ENCODE measurements at places on chromosomes 6 and 20. TPM values are rescaled to one million over a fixed set of nuclear protein-coding genes. Genes with fewer than 3 reads are reported as not detected.

ALDH5A1 gene
- total RNA-seq: 5.0 TPM

AGER gene
- total RNA-seq: 27.0 TPM

MAS1 gene
- not detected for total RNA-seq

SYCP2 gene
- 4.4 TPM for total RNA-seq

SAMD10 gene
- 12.1 TPM for total RNA-seq

SH3BGRL2 gene
- 0.38 TPM for total RNA-seq

DNA sequence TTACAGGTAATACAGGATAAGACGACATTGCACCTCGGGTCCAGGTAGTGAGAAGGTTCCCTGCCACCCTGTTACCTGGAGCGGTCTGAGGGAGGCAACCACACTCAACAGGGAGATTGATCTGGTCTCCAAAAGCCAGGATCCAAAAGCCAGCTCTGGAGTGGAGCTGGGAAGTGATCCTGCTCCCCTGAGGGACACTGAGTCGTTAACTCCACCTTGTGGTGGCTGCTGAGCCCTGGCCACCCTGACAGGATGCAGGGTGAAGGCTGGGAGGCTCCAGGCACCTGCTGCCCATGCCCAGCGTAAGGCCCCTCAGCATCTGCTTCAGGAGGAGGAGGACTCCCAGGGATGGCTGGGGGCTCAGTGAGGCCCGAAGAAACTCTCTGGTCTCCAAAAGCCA is 38.7 kb upstream of the SLC22A2 start:
- no peaks in the 10 kb centered on the region for H3K27me3 ChIP-seq
- H3K27ac ChIP-seq: no peak overlapping the region
- DNase-seq: no peak
- no peaks in the 10 kb centered on the region for H3K36me3 ChIP-seq

GRCh38 chr6:87181903-87182302 is 26.5 kb downstream of the ZNF292 start:
- peaks cover 24% of the 10 kb centered on the region for H3K4me1 ChIP-seq
- H3K27me3 ChIP-seq: no peaks in the 10 kb centered on the region
- H3K4me3 ChIP-seq: no peak overlapping the region
- H3K27ac ChIP-seq: no peak overlapping the region
- no peak for DNase-seq
- peaks cover 10% of the 10 kb centered on the region for H3K36me3 ChIP-seq

GRCh38 chr20:25989196-25989595 is 292.5 kb upstream of the ZNF337 start:
- no peak overlapping the region for H3K4me3 ChIP-seq
- no peaks in the 10 kb centered on the region for H3K27me3 ChIP-seq
- no peaks in the 10 kb centered on the region for H3K36me3 ChIP-seq
- peaks cover 16% of the 10 kb centered on the region for H3K4me1 ChIP-seq
- H3K27ac ChIP-seq: no peak overlapping the region
- no peak for DNase-seq

DNA sequence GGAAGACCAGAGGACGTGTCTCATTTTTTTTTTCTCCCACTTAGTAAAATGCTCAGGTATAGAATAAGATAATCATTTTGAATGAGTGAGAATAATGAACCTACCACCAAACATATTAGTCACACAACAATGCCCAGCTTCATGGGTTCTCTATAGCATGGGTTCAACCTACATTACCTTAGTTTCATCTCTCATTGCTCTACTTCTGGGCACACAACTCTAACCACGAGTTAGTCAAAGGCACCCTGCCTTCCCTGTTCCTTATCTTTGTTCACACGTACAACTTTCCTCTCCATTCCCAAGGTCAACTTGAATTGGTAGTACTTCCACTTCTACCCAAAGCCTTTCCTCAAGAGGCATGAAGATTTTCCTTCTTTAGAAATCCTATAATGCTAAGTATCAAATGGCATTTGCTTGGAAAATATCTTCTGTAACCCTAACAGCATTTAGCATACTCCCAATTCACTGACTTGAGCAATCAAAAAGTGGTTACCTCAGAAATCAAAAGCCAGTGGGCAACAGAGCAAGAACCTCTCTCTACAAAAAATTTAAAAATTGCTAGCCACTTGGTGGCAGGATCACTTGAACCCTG is 20.9 kb downstream of the DEK start:
- no peak for DNase-seq
- H3K27ac ChIP-seq: no peak overlapping the region
- H3K27me3 ChIP-seq: no peaks in the 10 kb centered on the region

DNA sequence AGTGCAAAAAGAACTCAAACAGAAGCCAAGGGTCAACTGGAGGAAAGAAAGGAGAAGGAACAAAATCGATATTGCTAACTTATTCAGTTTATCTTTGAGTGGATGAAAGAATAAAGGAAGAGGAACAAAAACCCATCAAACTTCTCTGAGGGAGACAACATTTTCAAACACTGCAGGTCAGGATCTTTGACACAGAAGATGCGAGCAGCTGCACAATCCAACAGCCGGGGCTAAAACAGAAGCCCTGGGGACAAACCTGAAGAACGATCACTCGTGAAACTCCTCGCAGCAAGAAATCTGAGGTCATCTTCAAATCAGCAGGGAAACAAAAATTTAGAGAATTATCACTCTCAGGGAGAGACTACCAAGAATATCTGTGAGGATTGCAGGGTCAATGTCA is 14.2 kb downstream of the SLC23A2 start:
- no peak for DNase-seq
- no peaks in the 10 kb centered on the region for H3K27me3 ChIP-seq

- no peaks in the 10 kb centered on the region for H3K4me1 ChIP-seq
- no peaks in the 10 kb centered on the region for H3K36me3 ChIP-seq
- peaks cover 5% of the 10 kb centered on the region for H3K27me3 ChIP-seq
- H3K27ac ChIP-seq: no peak overlapping the region
Observed at GRCh38 chr6:168226902-168227318, 92.7 kb downstream of the DACT2 start.

- no peak for DNase-seq
- no peaks in the 10 kb centered on the region for H3K4me1 ChIP-seq
- no peaks in the 10 kb centered on the region for H3K27me3 ChIP-seq
Observed at GRCh38 chr20:14337400-14338171, at the start of gene FLRT3. TSS of gene FLRT3 (minus strand) at chr20:14337612. CDS start at chr20:14327506, 10,106 bp downstream.

DNA sequence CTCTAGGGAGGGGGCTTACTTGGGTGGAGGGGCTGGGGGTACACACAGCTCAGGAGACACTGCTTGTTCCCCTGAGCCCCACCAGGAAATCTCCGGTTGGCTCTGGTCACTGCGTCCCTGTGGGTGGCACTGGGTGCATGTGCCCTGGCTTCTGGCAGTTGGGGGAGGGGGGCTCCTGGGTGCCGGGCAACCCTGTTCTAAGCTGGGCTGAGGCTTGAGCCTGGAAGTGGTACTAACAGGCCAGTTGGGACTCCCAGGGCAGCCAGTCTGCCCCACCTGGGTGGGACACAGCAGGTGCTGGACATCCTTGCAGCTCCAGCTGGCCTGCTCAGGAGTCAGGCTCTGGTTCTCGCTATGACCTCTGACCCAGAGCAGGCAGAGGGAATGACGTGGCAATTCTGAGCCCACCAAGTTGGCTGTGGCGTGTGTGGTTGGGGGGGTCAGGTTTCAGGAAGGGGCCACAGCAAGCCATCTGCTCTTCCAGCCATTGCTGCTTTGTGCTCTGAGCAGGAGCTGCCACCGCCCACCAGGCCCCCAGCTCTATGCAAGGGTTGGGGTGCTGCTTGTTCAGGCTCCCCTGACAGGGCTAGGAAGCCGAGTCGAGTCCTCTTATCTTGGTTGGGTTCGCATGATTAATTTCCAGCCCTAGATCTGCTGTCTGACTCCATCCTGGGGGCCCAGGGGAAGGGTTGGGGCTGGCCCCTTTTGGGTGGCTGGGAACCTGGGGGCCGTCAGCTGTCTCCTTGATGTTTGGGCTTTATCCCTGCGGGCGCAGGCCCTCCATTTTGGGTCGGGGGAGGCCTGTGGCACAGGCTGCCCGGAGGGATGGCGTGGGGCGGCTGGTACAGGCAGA is 590 bp downstream of the C20orf204 start:
- no peak overlapping the region for H3K27ac ChIP-seq
- H3K27me3 ChIP-seq: no peaks in the 10 kb centered on the region
- no peak overlapping the region for H3K4me3 ChIP-seq
- H3K36me3 ChIP-seq: peaks cover 22% of the 10 kb centered on the region
- H3K4me1 ChIP-seq: peaks cover 77% of the 10 kb centered on the region

DNA sequence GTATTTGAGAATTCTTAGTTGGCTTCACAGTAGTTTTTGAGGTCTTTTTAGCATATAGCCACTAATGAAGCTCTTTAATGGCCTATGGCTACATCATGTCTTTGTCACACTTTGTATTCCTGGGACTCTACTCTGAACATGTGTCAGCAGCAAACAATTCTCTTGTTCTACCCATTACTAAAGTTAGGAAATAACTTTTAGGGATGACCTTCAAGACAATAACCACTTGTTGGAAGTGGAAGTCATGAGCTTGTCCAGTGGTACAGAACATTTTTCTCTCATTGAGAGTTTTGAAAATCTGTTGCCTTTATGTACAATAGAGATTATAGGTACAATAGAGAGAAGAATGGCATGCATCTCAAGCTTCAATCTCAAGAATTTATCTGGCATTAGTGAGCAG is 571.6 kb upstream of the JAG1 start:
- no peak overlapping the region for H3K4me3 ChIP-seq
- no peaks in the 10 kb centered on the region for H3K36me3 ChIP-seq
- no peaks in the 10 kb centered on the region for H3K27me3 ChIP-seq
- DNase-seq: no peak
- no peaks in the 10 kb centered on the region for H3K4me1 ChIP-seq

DNA sequence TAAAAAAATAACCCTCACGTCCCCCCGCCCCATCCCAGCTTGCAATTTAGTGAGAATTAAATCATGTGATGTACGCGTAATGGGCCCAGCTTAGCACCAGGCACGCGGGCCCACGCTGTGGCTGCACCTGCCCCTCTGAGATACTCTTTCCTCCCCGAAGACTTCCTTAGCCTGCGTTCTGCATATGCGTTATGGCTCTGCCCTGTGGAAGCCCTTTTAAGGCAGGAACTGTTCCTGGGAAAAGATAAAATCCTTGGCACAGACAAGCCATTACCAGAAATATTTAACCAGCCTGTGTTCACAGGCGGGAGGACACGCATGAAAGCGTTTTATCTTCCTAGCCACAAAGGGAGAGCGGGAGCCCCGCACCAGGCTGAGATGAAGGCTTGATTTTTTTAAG is 311.0 kb downstream of the LRFN2 start:
- H3K27ac ChIP-seq: no peak overlapping the region
- H3K27me3 ChIP-seq: no peaks in the 10 kb centered on the region
- H3K36me3 ChIP-seq: no peaks in the 10 kb centered on the region
- no peak for DNase-seq

GRCh38 chr20:63626424-63627128 is at the start of gene GMEB2:
TSS of gene GMEB2 (minus strand) at chr20:63627101. CDS start at chr20:63619397, 7,704 bp downstream.
- H3K4me1 ChIP-seq: peaks cover 49% of the 10 kb centered on the region
- DNase-seq: peak; percentile 69
- H3K36me3 ChIP-seq: peaks cover 4% of the 10 kb centered on the region

- H3K4me1 ChIP-seq: no peaks in the 10 kb centered on the region
- DNase-seq: no peak
- no peaks in the 10 kb centered on the region for H3K36me3 ChIP-seq
- no peak overlapping the region for H3K4me3 ChIP-seq
Observed at GRCh38 chr6:11665604-11666326, 112.8 kb downstream of the ADTRP start.

DNA sequence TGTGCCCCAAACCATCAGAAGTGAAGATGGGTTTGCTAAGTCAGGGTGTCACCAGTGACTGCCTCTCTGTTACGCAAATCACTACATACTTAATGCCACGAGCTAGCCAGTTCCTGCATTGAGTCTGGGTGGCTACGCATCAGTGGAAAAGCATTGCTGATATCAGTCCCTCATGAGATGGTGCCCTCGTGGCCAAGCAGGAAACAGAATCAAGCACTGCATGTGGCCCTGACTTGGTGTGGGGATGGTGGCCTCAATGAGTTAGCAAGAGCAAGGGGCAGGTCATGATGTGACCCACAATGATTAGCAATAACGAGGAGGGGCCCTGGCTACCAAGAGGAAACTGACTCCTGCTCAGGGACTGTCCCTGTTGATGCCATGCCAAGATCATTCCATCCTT is 51.6 kb upstream of the FNDC1 start:
- H3K27me3 ChIP-seq: no peaks in the 10 kb centered on the region
- H3K4me3 ChIP-seq: no peak overlapping the region
- peaks cover 28% of the 10 kb centered on the region for H3K4me1 ChIP-seq
- no peaks in the 10 kb centered on the region for H3K36me3 ChIP-seq
- no peak for DNase-seq

- H3K27me3 ChIP-seq: no peaks in the 10 kb centered on the region
- H3K36me3 ChIP-seq: peaks cover 12% of the 10 kb centered on the region
- peaks cover 5% of the 10 kb centered on the region for H3K4me1 ChIP-seq
- DNase-seq: no peak
Observed at GRCh38 chr20:3227936-3228749, 10.8 kb downstream of the SLC4A11 start.

- H3K4me3 ChIP-seq: no peak overlapping the region
- no peaks in the 10 kb centered on the region for H3K27me3 ChIP-seq
- peaks cover 6% of the 10 kb centered on the region for H3K4me1 ChIP-seq
- H3K36me3 ChIP-seq: peaks cover 9% of the 10 kb centered on the region
Observed at GRCh38 chr6:35240838-35241801, 18.4 kb upstream of the ZNF76 start.

DNA sequence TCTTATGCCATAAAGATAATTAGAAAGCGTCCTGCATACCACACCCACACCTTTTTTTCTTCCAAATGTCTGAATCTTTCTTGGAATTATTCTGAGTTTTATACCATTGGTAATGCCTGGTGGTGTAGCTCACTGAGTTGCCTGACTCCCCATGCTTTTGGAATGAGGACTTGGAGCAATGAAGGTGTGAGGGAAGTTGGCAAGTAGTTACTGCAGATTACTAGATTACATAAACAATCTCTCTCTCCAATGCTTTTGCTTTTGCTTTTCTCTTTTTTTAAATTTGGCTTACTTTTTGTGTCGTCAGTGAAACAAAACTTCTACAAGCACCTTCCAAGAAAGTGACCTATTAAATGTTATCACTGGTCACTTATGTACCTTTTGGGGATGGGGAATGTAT is 406.1 kb upstream of the SOX4 start:
- H3K36me3 ChIP-seq: no peaks in the 10 kb centered on the region
- no peak for DNase-seq
- H3K27me3 ChIP-seq: no peaks in the 10 kb centered on the region
- H3K27ac ChIP-seq: no peak overlapping the region
- no peaks in the 10 kb centered on the region for H3K4me1 ChIP-seq

- H3K4me3 ChIP-seq: no peak overlapping the region
- no peaks in the 10 kb centered on the region for H3K27me3 ChIP-seq
- no peaks in the 10 kb centered on the region for H3K4me1 ChIP-seq
- H3K27ac ChIP-seq: no peak overlapping the region
- DNase-seq: no peak
- H3K36me3 ChIP-seq: no peaks in the 10 kb centered on the region
Observed at GRCh38 chr6:145258122-145258521, 477.2 kb downstream of the EPM2A start.

DNA sequence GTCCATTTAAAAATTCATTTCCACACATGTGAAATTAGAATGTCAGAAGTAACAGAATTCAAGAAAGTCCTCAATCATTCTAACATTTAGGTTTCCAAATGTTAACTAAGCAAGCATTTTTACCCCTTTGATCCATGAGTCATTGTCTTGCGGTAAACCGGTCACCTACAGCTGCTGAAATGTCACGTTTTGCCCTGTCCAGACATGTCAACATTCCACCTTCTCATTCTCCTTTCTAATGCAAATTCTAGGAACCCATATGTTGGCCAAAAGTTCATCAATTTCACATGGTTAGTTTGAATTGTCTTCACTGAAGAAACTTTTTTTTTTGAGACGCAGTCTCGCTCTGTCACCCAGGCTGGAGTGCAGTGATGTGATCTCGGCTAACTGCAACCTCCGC is 117.2 kb downstream of the IPCEF1 start:
- no peaks in the 10 kb centered on the region for H3K27me3 ChIP-seq
- peaks cover 40% of the 10 kb centered on the region for H3K36me3 ChIP-seq
- peaks cover 51% of the 10 kb centered on the region for H3K4me1 ChIP-seq
- H3K27ac ChIP-seq: no peak overlapping the region
- peak overlapping the region; percentile 19 for H3K4me3 ChIP-seq
